ENCODE measurements at places on chromosomes 4 and X.

- no peak for DNase-seq
These were observed 473.7 kb downstream of the GBA3 start for GRCh38 chr4:23166407-23166806.

GRCh38 chrX:65575022-65575421 is 40.4 kb upstream of the LAS1L start:
- DNase-seq: no peak

- DNase-seq: no peak
These were observed 680.8 kb upstream of the FAM241A start for GRCh38 chr4:111464251-111465045.

GRCh38 chrX:7852166-7852565 is 9.2 kb downstream of the VCX start:
- DNase-seq: no peak

- DNase-seq: no peak
These were observed 313.0 kb downstream of the ARHGAP10 start for GRCh38 chr4:148044912-148045352.

DNA sequence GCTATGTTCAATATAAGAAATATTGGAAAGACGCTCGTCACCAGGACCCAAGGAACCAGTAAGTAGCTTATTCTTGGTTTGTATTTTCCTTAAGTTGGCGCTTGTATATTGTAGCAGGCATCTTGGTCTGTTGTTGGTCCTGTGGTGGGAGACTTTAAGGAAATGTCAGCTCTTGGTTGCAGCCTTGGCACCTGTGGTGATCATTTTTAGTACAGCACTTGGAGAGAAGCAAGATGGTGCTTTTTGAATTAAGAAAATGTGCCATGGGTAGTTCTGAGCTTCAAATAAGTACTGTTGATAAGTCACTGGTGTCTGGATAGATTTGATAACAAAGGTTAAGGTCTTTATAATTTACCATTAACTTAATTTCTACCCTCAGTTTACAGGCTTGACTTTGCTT is 1.1 kb downstream of the RPS3A start:
- no peak for DNase-seq

- DNase-seq: no peak
These were observed 298.7 kb downstream of the C4orf33 start for GRCh38 chr4:129394635-129395034.

DNA sequence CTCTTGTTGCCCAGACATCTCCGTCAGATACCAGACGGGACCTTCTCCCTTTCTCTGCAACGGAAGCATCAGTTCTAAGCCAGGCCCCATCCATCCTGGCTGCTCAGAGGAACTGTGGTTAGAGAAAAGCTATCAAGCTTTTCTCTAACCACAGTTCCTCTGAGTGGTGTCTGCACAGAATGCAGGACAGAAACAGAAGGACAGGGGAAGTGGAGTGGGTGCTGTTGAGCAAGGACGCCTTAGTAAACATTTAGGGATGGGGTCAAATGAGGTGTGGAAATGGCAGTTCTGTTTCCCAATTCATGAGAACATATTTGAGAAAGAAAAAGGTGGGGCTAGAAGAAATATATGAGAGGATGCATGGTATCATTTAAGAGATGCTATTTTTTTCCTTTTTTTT is 283.8 kb downstream of the CRLF2 start:
- no peak for DNase-seq

DNA sequence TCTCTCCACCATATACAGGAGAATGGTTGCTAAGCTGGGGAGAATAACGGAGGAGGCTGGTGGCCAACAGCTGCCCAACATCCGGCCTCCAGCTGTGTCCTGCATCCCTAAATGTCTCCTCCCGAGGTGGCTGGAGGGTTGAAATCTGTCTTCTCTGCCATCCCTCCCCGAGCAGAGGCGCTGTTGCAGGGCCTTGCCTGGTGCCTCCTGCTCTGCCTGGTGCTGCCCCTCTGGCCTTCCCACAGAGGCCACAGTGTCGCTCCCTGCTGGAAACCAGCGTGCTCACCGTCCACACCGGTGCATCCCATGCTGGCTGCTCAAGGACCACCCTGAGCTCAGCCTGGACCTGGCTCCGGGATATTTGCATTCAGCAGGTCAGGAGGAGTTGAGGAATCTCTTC is 115.2 kb downstream of the ENPP6 start:
- DNase-seq: no peak

GRCh38 chr4:153169776-153170175 is 34.5 kb upstream of the TRIM2 start:
- DNase-seq: no peak

DNA sequence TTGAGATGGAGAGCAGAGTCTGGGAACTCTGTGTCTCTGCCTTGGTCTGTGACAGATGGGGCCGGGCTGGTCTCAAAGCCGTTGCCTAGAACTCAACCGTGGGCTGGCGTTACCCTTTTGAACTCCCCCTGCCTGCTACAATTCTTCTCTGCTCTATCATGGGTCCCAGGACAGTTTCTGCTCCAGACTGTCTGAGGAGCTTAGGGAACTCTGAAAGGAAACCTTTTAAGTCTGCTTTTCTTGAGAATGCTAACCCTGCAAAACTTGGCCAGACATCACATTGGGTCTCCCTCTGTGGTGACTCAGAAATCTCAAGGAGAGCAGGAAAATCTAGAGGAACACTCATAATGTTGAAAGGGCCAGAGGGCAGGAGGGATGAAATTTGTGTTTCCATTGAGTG is 240.6 kb downstream of the CBR4 start:
- DNase-seq: no peak

DNA sequence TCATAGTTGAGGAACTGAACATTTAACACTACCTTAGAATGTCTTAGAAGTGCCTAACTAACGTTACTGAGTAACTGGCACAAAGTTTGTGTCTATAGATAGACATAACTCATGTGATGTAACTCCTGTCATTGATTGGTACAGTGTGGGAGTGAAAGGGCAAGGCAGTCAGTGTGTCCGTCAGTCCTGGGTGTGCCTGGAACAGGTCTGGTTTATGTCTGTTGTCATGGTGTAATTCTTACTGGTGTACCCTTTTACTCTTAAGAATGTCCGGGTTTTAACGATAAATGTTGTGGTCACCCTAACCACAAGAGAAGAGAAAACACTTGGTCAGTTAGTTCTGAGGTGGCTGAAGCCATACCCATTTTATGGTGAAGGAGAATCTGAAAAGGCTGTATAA is 93.1 kb upstream of the ESX1 start:
- no peak for DNase-seq

- DNase-seq: no peak
These were observed 43.1 kb upstream of the CYP2U1 start for GRCh38 chr4:107888237-107888636.

- DNase-seq: no peak
These were observed 48.6 kb upstream of the RASSF6 start for GRCh38 chr4:73668782-73669201.

DNA sequence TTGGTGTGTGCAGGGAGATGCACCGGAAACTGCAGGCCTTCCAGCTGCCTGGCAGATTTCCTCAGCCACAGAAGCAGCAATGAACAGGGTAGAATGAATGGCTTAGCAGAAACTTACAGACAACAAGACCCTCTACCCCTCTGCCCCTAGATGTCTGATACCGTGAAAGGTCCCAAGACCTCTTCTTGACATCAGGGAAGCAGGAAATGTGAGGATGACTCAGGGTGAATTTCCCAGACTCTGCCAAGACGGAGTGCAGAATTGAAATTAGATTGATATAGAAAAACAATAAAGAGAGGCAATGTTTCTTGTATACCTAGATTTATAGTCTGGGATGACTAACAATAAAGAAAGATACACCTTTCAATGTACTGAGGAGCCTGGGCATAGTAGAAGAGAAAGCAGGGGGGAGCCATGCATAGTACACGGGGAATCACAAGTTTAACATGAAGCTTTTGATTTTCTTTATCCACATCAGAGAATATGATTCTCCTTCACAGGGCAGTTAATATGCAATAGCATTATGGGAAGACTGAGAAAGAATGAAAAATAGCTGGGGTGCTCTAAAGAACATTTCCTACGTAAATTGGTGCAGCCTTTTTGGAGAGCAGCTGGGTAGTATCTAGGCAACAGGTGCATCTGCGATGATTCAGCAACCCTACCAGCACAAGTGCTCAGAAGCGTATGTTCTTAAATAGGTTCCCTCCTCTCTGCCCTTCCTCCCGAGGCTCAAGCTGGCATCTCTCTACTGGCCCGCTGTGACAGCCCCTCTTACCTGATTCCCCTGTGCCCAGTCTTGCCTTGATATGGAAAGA is 18.3 kb upstream of the CXCR3 start:
- DNase-seq: no peak

GRCh38 chrX:2517055-2517454 is 16.3 kb upstream of the DHRSX start:
- no peak for DNase-seq

DNA sequence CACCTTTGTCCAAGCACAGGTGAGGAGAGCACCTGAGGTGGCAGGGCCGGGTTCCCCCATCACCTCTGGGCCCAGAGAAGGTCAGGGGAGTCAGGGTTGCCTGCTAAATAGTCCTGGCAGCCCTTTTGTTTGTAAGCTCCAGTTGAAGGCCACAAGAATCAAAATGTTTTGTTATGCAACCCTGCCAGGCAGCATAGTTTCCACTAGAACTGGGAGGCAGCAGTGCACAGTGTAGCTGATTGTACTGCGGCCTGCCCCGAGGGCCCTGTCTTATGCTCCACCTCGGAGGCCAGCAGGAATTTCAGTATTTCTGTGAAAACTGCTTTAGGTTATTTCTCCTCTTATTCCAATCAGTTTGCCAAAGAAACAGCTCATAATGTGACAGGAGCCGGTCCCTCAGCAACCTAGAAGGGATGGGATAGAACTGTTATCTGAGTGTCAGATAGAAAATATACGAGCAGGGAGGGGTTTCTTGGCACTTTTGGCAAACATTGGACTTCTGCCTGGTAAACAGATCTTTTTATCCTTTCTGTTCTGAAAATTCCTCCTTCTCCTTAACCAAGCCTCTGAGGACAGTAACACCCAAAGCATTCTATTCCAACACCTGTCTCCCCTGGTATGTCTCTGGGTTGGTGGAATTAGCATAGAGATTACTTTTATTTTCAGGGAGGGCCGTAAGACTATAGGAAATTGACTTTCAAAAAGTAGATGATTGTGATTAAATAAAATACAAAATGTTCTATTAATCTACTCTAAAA is 93.6 kb downstream of the LNX1 start:
- DNase-seq: no peak

- DNase-seq: no peak
These were observed 81.1 kb downstream of the LRBA start for GRCh38 chr4:150934022-150934421.

DNA sequence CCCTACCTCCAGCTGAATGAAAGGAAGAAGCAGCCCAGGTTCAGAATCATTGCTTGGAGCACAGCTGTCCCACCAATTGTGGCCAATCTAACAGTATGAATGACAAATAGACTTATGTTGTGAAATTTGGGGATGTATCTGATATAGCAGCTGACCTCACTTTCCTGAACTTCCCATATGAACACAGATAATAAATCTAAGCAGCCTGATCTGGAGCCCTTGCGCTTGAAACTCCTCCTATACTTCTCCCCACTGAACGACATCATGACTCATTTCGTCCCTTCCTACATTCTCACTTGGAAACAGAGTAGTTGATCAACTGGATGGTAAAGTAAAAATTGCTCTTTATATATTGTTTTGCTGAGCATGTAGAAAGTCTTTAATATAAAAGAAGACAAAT is 24.2 kb upstream of the AMELX start:
- DNase-seq: no peak

GRCh38 chr4:69610484-69610883 is 29.0 kb downstream of the UGT2A2 start:
- no peak for DNase-seq

DNA sequence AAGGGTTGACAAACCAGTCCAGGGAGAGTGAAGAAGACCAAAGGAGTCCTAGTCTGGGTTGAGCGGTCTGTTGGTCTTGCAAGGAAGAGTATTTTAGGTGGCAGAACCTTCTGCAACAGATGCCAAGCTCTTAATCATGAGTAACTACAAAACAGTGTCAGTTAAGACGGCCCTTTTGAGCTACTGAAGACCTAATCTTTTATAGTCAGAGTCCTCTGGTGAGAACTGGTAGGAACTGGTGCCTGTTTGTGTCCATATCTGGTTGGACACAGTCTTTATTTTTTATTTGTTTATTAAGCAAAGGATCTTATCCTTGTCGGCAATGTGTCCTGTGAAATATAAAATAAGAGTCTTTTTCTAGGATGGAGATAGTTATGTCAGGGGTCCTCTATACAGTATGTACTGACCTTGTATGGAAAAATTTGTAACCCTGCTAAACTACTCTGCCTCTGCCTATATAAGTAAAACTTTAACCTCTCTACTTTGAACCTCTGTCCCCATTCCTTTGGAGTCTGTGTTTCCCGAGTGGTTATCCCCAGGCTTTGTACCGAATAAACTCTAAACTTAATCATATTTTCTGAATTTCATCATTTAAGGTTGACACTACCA is 47.1 kb downstream of the FAM13A start:
- DNase-seq: no peak

- DNase-seq: no peak
These were observed 131.0 kb upstream of the CXXC4 start for GRCh38 chr4:104625706-104626105.

DNA sequence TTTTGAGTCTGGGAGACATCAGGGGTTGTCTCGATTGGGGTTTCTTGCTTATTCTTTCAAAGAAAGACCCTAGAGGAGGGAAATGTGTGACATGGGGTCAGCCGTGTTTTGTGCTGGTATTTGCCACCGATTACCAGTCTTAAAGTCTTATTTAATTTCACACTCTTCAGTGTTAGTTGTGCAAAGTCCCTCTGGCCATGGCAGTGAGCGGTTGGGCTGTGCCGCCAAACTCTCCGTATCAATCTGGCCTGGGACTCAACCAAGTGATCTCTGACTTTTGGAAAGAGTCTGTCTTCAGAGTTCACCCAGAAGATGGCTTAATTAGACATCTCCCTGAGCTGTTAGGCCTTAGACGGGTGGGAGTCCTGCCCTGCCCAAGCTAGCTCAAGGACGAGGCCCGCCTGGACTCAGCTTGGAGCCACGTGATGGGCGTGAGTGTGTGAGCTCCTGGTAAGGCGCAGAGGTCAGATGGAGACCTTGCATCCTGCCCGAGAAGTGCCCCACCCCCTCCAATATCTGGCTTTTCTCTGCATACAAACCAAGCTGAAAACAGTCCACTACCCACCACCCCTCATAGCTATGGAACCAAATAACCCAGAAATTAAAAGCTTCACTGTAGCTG is 3.8 kb upstream of the PITX2 start:
- DNase-seq: no peak

DNA sequence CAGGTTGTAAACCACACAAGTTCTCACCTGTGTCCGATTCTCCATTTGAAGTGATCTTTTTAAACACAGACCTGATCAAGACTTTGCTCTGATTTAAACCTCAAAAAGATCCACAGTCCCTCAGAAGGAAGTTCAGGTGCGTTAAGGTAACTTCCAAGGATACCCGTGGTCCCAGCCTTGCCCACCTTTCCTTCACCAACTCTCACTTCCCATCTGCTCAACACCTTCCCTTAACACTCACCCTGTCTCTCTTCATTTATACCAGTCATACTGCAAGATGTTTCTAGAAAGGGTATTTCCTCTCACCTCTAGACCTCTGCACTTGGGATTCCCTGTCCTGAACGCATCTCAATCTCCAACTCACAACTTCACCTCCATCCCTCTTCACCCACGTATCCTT is 49.9 kb downstream of the ADGRA3 start:
- no peak for DNase-seq

GRCh38 chr4:155762334-155762733 is 3.5 kb downstream of the GUCY1B1 start:
- no peak for DNase-seq
